Neural progenitor cell (in vitro differentiated cells): ENCODE measurements at places on chromosomes 7 and 10. TPM values are rescaled to one million over a fixed set of nuclear protein-coding genes. Genes with fewer than 3 reads are reported as not detected.
A peak's percentile ranks its signal among the peaks of the same experiment; 100 is the strongest.

GRCh38 chr7:47505312-47506007 lies 76.5 kb downstream of the TNS3 start:
- no peaks in the 10 kb centered on the region for H3K36me3 ChIP-seq
- peaks cover 26% of the 10 kb centered on the region for H3K4me1 ChIP-seq
- H3K27me3 ChIP-seq, result no peaks in the 10 kb centered on the region
- no peak overlapping the region for H3K27ac ChIP-seq

GRCh38 chr10:112761256-112761655 lies 188.8 kb upstream of the TCF7L2 start:
- H3K4me1 ChIP-seq, result peaks cover 14% of the 10 kb centered on the region
- no peaks in the 10 kb centered on the region for H3K36me3 ChIP-seq
- DNase-seq, result peak; percentile 28
- H3K27ac ChIP-seq, result peak overlapping the region; percentile 4
- no peaks in the 10 kb centered on the region for H3K27me3 ChIP-seq
- H3K4me3 ChIP-seq, result no peak overlapping the region

DNA sequence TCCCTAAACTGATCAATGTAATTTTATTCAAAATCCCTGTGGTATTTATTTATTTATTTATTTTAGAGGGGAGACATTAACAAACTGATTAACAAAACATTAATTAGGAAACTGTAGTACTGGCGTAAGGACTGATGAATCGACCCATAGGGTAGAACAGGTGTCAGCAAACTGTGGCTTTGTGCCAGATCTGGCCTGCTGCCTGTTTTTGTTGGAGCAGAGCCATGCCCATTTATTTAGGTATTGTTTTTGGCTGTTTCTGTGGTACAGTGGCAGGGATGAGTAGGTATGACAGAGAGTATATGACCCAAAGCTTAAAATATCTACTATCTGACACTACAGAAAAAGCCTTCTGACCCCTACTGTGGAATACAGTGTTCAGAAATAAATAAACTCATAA lies 332.5 kb upstream of the ETV1 start:
- no peaks in the 10 kb centered on the region for H3K4me1 ChIP-seq
- no peak overlapping the region for H3K4me3 ChIP-seq
- no peak overlapping the region for H3K27ac ChIP-seq
- no peaks in the 10 kb centered on the region for H3K27me3 ChIP-seq

GRCh38 chr10:110211465-110211843 lies 4.0 kb downstream of the MXI1 start:
- DNase-seq, result no peak
- peaks cover 21% of the 10 kb centered on the region for H3K4me1 ChIP-seq
- H3K27me3 ChIP-seq, result peaks cover 73% of the 10 kb centered on the region
- peak overlapping the region; percentile 84 for H3K4me3 ChIP-seq
- no peaks in the 10 kb centered on the region for H3K36me3 ChIP-seq
- H3K27ac ChIP-seq, result no peak overlapping the region

GRCh38 chr10:28429573-28430216 lies 103.2 kb upstream of the WAC start:
- H3K27me3 ChIP-seq, result no peaks in the 10 kb centered on the region
- no peak for DNase-seq
- H3K27ac ChIP-seq, result no peak overlapping the region
- no peaks in the 10 kb centered on the region for H3K36me3 ChIP-seq
- H3K4me3 ChIP-seq, result no peak overlapping the region
- peaks cover 8% of the 10 kb centered on the region for H3K4me1 ChIP-seq

DNA sequence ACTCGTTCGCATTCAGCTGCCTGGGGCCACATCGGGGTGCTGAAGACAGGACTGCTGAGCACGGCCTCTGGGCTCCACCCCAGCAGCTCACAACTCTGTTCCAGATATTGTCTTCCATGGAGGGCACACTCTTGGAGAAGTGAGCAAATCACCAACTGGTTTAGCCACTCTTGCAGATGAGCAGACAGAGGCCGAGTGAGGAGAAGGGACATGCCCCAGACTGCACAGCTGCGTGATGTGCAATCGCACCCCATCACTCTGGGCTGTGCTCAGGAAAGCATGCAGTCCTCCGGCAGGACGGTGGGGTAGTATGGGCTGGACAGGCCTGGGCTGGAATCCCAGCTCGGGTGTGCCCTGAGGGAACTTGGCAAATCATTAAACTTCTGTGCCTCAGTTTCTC lies 111.6 kb downstream of the FAM53B start:
- no peak overlapping the region for H3K27ac ChIP-seq
- no peaks in the 10 kb centered on the region for H3K36me3 ChIP-seq
- H3K4me1 ChIP-seq, result peaks cover 19% of the 10 kb centered on the region
- no peak for DNase-seq
- H3K4me3 ChIP-seq, result no peak overlapping the region
- H3K27me3 ChIP-seq, result no peaks in the 10 kb centered on the region

GRCh38 chr7:138668229-138668596 lies 32.9 kb downstream of the SVOPL start:
- H3K27ac ChIP-seq, result no peak overlapping the region
- H3K27me3 ChIP-seq, result no peaks in the 10 kb centered on the region
- no peak overlapping the region for H3K4me3 ChIP-seq

DNA sequence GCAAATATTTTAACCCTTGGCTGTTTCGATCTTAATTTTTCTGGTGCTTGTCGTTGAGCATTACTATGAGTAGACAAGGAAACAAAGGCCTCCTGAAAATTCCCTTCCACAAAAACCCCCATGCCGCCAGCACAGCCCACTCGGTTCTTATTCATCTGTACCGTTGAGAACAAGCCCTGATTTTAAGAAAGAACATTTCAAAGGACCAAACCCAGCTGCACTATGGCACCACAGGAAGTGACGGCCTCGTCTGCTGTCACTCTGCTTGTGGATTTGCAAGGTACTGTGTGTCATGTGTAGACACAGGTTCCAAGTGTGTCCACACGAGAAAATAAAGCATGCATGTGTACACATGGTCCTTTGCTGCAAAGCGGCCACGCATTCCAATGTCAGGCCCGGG lies 285.2 kb downstream of the DNAJB6 start:
- peaks cover 5% of the 10 kb centered on the region for H3K27me3 ChIP-seq
- no peaks in the 10 kb centered on the region for H3K36me3 ChIP-seq
- no peak overlapping the region for H3K27ac ChIP-seq

GRCh38 chr10:79313911-79314439 lies 33.3 kb upstream of the PPIF start:
- no peak for DNase-seq
- H3K36me3 ChIP-seq, result no peaks in the 10 kb centered on the region
- no peak overlapping the region for H3K4me3 ChIP-seq

GRCh38 chr7:33554046-33554445 lies 351.3 kb upstream of the BMPER start:
- no peak for DNase-seq
- no peak overlapping the region for H3K4me3 ChIP-seq
- no peaks in the 10 kb centered on the region for H3K4me1 ChIP-seq
- no peak overlapping the region for H3K27ac ChIP-seq
- H3K36me3 ChIP-seq, result no peaks in the 10 kb centered on the region
- no peaks in the 10 kb centered on the region for H3K27me3 ChIP-seq

GRCh38 chr10:95560278-95561176 lies 644 bp downstream of the SORBS1 start:
- no peak overlapping the region for H3K27ac ChIP-seq
- peak overlapping the region; percentile 79 for H3K4me3 ChIP-seq
- H3K27me3 ChIP-seq, result peaks cover 15% of the 10 kb centered on the region
- H3K36me3 ChIP-seq, result no peaks in the 10 kb centered on the region
- DNase-seq, result peak; percentile 50

- H3K27ac ChIP-seq, result no peak overlapping the region
- no peaks in the 10 kb centered on the region for H3K27me3 ChIP-seq
- H3K4me3 ChIP-seq, result no peak overlapping the region
Measured at GRCh38 chr7:5615190-5616070, 166.0 kb downstream of the RNF216 start.

GRCh38 chr7:141402277-141402996 lies 148.8 kb upstream of the AGK start:
- H3K4me1 ChIP-seq, result peaks cover 22% of the 10 kb centered on the region
- H3K27me3 ChIP-seq, result no peaks in the 10 kb centered on the region
- DNase-seq, result no peak
- H3K36me3 ChIP-seq, result no peaks in the 10 kb centered on the region
- H3K4me3 ChIP-seq, result no peak overlapping the region

DNA sequence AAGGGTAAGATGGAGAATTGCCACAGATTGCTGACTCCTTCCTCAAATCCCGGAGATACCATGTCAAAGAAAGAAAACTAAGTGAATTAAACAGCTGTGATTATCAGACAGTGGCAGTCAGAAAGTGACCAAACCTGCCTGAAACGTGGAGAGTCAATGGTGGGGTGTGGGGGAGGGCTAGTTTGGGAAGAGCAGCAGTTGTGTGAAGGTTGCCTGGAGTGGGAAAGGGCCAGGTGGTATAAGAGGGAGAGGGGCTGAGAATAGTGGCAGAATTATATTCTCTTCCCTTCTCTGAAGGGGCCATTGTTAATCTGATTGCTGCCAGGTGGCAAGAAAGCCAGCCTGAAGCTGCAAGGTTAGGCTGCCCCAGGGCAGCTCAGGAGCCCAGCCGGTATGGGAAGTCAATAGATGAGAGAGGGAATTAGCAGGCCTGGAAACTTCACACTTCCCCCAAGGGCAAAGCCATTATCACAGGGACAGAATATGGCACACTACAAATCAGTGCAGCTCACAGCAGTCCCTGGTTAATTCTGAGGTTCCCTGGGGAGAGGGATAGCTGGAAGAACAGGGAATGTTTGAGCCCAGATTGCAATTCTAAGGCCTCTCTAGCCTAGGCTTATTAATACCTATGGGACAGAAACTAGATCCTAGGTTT lies 83.9 kb upstream of the ITGB1 start:
- no peak overlapping the region for H3K27ac ChIP-seq
- H3K4me1 ChIP-seq, result peaks cover 9% of the 10 kb centered on the region
- no peak overlapping the region for H3K4me3 ChIP-seq
- H3K36me3 ChIP-seq, result no peaks in the 10 kb centered on the region
- DNase-seq, result no peak

DNA sequence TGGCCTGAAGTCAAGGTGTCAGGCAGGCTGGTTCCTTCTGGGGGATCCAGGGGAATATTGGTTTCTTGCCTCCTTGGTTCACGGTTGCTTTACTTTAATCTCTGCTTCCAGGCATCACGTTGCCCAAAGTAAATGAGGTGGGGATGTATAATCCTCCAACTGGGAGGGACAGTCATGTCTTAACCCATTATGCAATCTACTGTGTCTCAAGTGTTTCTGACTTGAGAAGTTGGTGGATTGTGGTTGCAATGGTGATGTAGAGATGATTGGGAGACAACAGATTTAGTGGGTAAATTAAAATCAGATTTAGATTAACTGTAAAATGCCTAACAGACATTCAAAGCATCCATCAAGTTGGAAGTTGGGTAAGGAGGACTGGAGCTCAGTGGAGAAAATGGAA lies 32.7 kb downstream of the TBXAS1 start:
- H3K36me3 ChIP-seq, result peaks cover 5% of the 10 kb centered on the region
- H3K27ac ChIP-seq, result no peak overlapping the region
- no peaks in the 10 kb centered on the region for H3K27me3 ChIP-seq
- H3K4me3 ChIP-seq, result no peak overlapping the region
- DNase-seq, result no peak

- H3K27me3 ChIP-seq, result no peaks in the 10 kb centered on the region
- H3K27ac ChIP-seq, result no peak overlapping the region
- peaks cover 4% of the 10 kb centered on the region for H3K4me1 ChIP-seq
- H3K4me3 ChIP-seq, result no peak overlapping the region
- no peak for DNase-seq
- no peaks in the 10 kb centered on the region for H3K36me3 ChIP-seq
Measured at GRCh38 chr7:50327443-50327842, 22.9 kb downstream of the IKZF1 start.

- H3K4me1 ChIP-seq, result no peaks in the 10 kb centered on the region
- no peak overlapping the region for H3K4me3 ChIP-seq
- H3K36me3 ChIP-seq, result no peaks in the 10 kb centered on the region
- H3K27me3 ChIP-seq, result no peaks in the 10 kb centered on the region
- no peak for DNase-seq
Measured at GRCh38 chr7:99707096-99707495, 27.3 kb upstream of the CYP3A5 start.

- no peaks in the 10 kb centered on the region for H3K36me3 ChIP-seq
- H3K4me1 ChIP-seq, result peaks cover 14% of the 10 kb centered on the region
- no peak overlapping the region for H3K27ac ChIP-seq
- no peak for DNase-seq
- H3K27me3 ChIP-seq, result no peaks in the 10 kb centered on the region
Measured at GRCh38 chr7:19397911-19398310, 252.7 kb upstream of the FERD3L start.

- peaks cover 10% of the 10 kb centered on the region for H3K4me1 ChIP-seq
- no peaks in the 10 kb centered on the region for H3K27me3 ChIP-seq
- H3K27ac ChIP-seq, result no peak overlapping the region
- H3K36me3 ChIP-seq, result no peaks in the 10 kb centered on the region
- DNase-seq, result no peak
- no peak overlapping the region for H3K4me3 ChIP-seq
Measured at GRCh38 chr10:63832686-63833085, 311.5 kb downstream of the REEP3 start.

DNA sequence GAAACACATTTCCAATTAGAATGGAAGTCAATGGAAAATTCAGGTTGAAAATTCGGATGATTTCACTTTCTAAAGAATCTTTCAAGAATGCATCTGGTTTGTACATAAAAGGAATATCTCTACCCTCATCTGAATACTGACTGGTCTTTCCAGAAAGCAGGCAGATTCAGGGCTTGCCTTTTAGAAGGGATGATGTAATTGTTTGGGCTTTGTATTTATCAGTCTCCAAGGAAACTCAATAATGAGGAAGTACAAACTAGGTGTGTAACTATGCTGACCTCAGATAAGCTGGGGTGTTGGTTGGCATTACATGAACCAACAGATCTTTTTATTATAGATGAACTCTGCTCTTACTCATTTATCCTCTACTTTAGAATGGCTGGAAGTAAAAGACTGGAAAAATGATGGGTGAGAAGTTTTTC lies 24.1 kb downstream of the PDLIM1 start:
- no peak overlapping the region for H3K4me3 ChIP-seq
- no peaks in the 10 kb centered on the region for H3K27me3 ChIP-seq
- no peaks in the 10 kb centered on the region for H3K36me3 ChIP-seq
- H3K27ac ChIP-seq, result no peak overlapping the region
- H3K4me1 ChIP-seq, result peaks cover 26% of the 10 kb centered on the region

CNNM1 gene
- total RNA-seq, result 0.56 and 1.1 TPM in 2 replicates

C10orf67 gene
- not detected in 2 replicates for total RNA-seq

LIPF gene
- total RNA-seq, result not detected in 2 replicates

MYH16 gene
- total RNA-seq, result not detected in 2 replicates

OR6B1 gene
- total RNA-seq, result not detected in 2 replicates

SH2D4B gene
- 0.06 and 0.11 TPM in 2 replicates for total RNA-seq

EGR2 gene
- total RNA-seq, result 5.0 and 6.5 TPM in 2 replicates

BTBD16 gene
- total RNA-seq, result not detected in 2 replicates

CFTR gene
- total RNA-seq, result 0.06 and 0.15 TPM in 2 replicates
